ENCODE measurements at places on chromosomes 6 and 20. TPM values are rescaled to one million over a fixed set of nuclear protein-coding genes. Genes with fewer than 3 reads are reported as not detected.
A peak's percentile ranks its signal among the peaks of the same experiment; 100 is the strongest.

HLA-F gene
- total RNA-seq, result 8.0 TPM

- DNase-seq, result no peak
Measured at GRCh38 chr6:19795211-19795610, 42.0 kb upstream of the ID4 start.

DNA sequence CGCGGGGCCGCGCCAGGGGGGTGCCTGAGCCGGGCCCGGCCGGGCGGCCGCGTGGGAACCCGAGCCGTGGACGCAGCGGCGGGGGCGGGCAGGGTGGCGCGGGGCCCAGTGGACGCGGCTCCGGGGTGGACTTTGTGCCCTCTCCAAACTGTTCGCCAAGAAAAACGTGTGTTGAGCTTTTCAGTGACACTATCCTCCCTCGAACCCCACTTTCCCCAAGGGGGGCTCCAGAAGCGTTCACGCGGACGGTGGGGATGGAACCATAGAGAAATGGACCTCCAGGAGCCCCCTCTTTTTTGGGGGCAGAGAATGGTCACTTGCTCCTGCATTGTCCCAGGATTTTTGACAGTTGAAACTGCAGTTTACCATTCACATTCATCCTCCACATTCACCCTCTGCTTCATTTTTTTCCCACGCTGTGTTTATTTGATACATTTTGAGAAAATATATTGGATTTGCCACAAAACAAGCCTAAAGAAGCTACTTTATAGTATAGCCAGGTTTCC is 2.9 kb upstream of the HIVEP1 start:
- DNase-seq, result no peak

GRCh38 chr20:38635721-38636288 is 34.2 kb downstream of the ARHGAP40 start:
- DNase-seq, result peak; percentile 67

DNA sequence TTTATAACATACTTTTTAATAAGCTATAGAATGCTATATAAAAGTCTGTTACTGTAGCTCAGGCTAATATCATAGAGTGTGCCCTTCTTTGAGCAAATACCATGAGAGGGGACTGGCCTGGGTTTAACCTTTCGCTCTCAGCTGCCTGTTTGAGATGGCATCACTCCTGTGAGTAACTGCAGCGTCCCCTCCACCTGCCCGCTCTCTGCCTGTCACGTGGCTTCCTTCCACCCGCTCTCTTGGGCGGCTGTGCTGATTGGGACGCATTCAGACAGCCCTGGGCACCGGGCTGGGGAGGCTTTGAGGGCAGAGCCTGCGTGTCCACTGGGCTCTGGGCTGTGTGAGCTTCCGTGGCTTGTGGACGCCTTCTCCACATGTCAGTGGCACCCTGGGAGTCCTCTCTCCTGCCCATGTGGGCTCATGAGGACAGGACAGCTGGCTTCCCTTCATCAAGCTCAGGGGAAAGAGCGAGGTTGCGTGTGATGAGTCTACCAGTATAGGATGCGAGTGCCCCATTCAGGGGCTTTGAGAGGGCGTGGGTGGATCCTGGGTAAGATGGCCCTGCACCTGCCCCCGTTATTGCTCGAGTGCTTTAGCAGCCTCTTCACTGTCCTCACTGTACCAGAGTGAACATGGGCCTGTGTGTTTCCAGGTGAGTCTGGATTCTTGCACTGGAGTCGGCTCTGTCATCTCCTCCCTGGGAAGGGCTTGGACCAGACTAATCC is 10.7 kb upstream of the C20orf204 start:
- DNase-seq, result no peak

- no peak for DNase-seq
Measured at GRCh38 chr20:36407199-36407733, 101.1 kb downstream of the DLGAP4 start.

Measured in MG63 (cell line).